ENCODE measurements at places on chromosomes 7 and 10.

GRCh38 chr7:25116621-25117020 lies 8.4 kb downstream of the CYCS start:
- no peak for DNase-seq

- DNase-seq: no peak
Measured at GRCh38 chr10:44920252-44920651, 9.1 kb downstream of the TMEM72 start.

DNA sequence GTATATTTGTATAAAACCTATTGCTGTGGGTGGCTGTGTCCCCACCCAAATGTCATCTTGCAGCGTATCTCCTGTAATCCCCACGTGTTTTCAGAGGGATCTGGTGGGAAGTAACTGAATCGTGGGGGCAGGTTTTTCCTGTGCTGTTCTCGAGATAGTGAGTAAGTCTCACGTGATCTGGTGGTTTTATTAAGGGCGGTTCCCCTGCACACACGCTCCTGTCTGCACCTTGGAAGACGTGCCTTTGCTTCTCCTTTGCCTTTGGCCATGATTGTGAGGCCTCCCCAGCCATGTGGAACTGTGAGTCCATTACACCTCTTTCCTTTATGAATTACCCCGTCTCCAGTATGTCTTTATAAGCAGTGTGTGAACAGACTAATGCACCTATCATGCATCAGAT lies 97.6 kb downstream of the DYNC2I1 start:
- DNase-seq: no peak

DNA sequence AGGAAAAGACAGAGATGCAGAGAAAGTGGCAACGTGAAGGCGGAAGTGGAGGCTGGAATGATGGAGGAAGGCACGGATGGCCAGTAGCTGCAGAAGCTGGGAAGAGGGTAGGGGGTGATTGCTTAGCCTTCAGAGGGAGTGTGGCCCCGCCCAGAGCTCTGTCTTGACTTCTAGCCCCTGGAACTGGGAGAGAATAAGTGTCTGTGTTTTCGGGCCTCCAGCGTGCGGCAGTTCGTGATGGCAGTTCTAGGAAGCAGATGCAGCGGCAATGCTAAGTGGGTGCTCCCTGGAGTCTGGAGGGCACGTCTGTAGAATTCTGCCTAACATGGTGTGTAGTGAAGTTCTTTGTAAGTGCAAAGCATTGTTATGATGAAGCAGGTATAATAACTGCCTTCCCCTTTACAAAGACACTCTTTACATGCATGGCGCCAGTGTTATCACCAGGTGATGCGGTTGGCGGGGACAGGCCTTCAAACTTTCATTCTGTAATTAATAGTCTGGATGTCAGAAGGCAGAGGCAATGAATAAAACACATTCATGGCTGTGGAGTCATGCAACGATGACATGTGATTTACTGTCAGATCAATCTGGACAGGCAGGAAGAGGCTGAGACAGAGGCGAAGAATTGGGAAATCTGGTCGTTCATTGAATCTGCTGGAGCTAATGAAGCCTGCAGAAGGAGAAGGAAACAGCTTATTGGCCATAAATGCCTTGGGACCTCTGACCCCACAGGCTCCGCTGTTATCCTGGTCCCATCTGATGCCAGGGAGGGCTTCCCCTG lies 228.6 kb downstream of the GLRX3 start:
- no peak for DNase-seq

DNA sequence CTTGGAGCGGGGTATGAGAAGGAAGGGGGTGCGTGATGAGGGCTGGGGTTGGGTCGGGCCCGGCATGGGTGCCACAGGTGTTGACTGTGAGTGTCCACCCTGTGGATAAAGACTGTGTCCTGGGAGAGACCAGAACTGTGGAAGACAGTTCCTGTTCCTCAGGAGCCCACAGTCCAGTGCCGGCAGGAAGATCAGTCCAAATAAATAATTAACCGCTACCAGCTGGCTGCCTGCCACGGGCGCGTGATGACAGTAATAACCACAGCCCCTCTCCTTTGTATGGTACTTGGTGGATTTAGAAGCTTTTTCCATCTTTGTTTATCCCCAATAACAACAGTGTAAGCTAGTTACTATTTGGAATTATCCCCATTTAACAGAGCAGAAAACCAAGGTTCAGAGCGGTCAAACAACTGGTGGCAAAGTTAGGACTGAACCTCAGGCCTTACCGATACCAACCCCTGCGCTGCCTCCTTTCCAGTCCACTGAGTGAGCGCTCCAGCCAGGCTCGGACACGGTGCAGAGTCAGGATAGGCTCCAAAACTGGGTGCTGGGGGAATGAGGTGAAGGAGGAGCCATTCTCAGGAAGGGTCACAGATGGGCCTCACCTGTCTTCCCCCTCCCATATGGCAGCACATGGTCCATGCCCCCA lies 5.1 kb downstream of the ZMIZ1 start:
- DNase-seq: no peak

- DNase-seq: no peak
Measured at GRCh38 chr7:22406715-22407114, 49.8 kb upstream of the RAPGEF5 start.

DNA sequence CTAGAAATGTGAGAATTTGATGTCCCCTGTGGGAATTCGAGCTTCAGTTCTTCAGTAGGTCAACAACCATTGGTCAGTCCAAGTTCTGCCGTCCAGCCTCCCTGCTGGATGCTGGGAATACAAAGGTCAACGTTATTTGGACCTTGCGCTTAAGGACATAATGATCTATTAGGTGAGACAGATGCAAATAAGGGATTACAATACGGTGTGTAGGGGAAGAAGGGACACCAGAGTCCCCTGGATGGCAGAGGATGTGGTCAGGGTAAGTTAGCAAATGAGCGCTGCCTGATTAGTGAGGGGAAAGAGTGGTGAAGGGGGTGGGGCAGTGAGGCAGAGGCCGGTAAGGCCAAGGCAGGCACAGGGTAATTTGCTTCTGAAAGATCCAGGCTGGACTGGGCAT lies 16.2 kb downstream of the CCNY start:
- DNase-seq: no peak

- DNase-seq: no peak
Measured at GRCh38 chr7:100373261-100373831, at the start of gene PILRA. PILRA (plus strand) TSS chr7:100373487; CDS start chr7:100373657, 170 bp downstream.

Measured in naive thymus-derived CD8-positive, alpha-beta T cell (primary cell).